ENCODE measurements at places on chromosomes 5 and 9. TPM values are rescaled to one million over a fixed set of nuclear protein-coding genes. Genes with fewer than 3 reads are reported as not detected.

The COL23A1 gene
- under 0.01 TPM for total RNA-seq

The NUDT12 gene
- 20.9 TPM for total RNA-seq

The PRELID2 gene
- 25.6 TPM for total RNA-seq

The ANKDD1B gene
- 0.78 TPM for total RNA-seq

The ZNF608 gene
- total RNA-seq: 14.0 TPM
